A172 (cell line): ENCODE measurements at places on chromosomes 5 and 9.

- no peak for DNase-seq
Observed at GRCh38 chr9:13898957-13899356, 415.0 kb downstream of the NFIB start.

GRCh38 chr5:116645627-116646026 is 71.0 kb upstream of the SEMA6A start:
- no peak for DNase-seq

DNA sequence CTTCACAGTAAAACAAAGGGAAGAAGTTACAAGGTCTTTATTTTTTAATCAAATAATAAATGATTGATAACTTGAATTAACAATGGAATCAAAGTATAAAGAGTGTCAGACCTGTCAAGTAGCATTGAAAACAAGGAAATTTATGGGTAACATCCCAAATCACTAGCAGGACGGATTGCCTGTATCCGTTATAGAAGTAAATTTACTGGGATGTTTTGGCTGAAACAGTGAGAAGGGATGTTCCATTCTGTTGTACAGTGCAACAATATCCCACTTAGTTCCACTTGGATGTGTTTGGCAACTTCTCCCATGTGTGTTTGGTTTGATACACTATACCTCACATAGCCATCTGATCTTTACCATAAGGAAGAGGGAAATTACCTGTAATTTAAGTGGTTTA is 421.0 kb upstream of the CHD1 start:
- no peak for DNase-seq

DNA sequence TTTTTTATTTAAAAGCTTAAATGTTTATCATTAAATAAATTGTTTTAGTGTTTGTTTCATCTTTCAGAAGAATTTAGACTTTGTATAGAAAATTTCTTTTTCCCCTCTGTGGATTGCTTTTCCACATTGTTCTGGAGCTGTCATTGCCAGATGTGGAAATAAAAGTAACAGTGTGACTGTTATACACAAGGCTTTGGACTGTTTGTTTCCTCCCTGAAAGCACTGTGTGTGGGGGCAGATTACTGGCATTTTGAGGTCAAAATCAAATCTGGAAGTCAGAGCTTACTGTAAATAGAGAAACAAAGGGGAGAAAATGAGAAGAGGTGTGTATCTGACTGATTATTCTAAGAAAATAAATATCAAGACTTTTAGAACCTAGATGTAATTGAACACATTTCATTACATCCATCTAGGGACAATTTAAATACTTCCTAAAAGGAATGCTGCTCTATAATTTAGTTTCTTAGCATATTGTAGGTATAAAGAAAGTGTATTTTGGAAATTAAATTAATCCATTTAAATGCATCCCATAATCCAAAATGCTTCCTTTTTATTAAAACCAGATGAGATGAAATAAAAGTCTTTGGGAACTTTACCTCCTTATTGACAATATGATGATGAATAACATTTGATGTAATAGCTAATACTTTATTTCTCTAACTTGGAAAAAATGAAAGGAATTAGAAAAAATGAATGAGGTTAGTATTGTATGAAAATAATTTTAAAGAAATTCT is 51.9 kb downstream of the ERCC6L2 start:
- DNase-seq = no peak

GRCh38 chr9:137482094-137482781 is 23.1 kb upstream of the NSMF start:
- DNase-seq = peak; percentile 82

GRCh38 chr5:69364414-69364813 is 4.9 kb downstream of the AK6 start:
- no peak for DNase-seq

- DNase-seq = peak; percentile 61
Observed at GRCh38 chr5:60026161-60026560, 132.6 kb upstream of the PDE4D start.

GRCh38 chr5:108876451-108876850 is 128.8 kb downstream of the FER start:
- DNase-seq = no peak

GRCh38 chr9:75918154-75918553 is 27.7 kb downstream of the PCSK5 start:
- DNase-seq = no peak

DNA sequence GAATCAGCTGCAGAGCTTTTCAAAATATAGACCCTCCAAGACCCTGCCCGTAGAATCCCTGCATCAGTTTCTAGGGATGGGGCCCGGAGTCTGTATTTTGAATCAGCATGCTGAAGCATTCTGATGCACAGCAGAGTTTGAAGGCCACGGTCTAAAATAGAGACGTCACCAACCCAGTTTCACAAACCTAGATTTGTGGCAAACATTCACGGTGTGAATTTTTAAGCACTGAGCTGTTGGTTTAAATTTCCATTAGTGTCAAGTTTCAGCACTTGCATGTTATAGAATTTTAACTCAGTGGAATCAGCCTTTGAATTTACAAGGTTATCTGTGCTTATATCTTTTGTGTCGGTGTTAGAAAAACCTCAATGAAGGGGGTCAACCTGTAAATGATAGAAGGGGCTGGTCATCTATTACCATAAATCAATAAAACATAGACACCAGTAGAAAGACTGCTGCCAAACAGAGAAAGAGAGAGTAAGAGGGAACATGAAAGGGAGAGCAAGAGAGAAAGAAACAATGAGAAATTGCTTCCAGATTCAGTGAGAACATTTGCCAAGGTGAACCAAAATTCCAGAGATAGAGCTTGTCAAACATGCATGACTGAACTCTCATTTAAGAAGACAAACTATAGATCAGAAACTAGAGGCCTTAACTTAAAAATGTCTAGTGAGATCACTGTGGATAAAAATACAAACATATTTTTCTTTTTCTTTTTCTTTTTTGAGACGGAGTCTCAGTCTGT is 414.9 kb downstream of the ZSWIM6 start:
- no peak for DNase-seq

DNA sequence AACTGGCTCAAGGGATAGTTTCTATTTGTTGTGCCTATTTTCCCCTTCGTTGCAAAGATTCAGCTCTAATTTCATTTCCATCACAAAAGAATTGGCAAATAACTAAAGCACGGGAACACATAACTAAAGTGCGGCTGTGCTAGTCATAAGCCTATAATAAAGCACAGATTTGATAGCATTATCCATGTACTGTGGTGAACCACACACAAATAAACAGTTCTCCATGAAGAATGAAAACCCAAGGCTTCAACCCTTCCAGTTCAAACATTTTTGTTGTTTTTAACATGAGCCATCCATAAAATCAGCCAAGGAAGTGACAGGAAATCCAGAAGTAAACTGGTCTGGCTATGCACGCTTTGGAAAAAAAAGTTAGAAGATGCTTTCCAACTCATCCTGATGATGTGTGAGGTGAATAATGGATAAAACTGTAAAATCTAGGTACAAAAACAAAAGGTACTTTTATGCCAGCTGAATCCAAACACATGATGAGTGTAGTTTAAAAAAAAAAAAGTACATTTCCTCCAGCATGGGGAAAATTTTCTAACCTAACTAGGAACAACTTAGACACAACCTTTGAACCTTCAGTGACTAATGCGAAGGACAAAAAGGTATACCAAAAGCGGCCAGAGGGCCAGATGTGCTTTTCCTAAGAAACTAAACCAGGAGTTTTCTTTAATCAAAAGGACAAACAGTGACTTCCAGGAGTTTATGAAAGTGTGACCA is 10.2 kb downstream of the ZNF608 start:
- DNase-seq = no peak

DNA sequence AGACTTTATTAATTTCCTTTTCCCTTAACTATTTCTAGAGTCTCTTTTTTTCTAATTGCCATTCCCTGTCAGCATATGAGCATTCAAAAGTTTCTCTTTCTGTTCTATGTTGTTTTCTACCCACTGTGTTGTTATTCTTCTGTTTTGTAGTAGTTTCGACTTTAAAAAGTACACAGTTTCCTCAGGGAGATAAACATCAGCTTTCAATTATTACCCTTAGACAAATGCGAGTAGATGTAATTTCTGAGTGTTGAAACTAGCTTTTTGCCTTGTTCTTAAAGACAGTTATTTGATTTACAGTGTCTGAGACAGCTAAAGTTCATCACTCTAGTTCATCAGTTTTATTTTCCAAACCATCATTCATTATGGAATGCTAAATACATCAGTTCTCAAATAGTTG is 19.5 kb downstream of the MTREX start:
- DNase-seq = no peak

GRCh38 chr9:5004481-5004880 is 19.4 kb downstream of the JAK2 start:
- DNase-seq = no peak

DNA sequence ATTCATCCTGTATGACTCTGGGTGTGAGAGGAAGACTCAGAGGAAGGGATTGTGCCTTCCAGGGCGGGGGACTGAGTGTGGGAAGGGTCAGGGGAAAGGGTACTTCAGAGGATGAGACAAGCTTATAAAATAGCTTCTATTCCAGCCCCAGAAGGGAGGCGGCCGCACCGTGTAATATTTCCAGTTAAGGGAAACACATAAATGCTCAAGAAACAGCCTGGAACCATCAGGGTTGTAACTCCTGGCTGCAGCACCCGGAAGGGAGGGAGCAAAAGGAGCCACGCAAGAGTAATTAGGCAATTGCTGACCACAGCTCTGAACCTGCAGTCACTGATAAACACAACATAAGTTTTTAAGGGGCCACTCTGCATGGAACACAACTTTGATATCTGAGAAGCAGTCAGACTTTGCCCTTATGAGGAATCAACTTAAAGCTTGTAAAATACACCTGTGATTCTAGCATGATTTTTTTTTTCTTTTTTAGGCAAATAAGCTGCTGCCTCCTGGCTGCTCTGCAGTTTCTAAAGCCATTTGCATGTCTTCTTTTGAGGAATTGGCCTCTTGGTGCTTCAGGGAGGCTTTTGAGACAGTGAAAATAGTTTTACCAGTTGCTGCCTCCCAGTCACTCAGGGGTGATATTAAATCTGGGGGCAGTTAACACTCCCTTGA is 382.7 kb downstream of the ENC1 start:
- no peak for DNase-seq

- no peak for DNase-seq
Observed at GRCh38 chr9:103872811-103873210, 221.3 kb upstream of the SMC2 start.
